ENCODE measurements at places on chromosomes 7 and 10.
A peak's percentile ranks its signal among the peaks of the same experiment; 100 is the strongest.

DNA sequence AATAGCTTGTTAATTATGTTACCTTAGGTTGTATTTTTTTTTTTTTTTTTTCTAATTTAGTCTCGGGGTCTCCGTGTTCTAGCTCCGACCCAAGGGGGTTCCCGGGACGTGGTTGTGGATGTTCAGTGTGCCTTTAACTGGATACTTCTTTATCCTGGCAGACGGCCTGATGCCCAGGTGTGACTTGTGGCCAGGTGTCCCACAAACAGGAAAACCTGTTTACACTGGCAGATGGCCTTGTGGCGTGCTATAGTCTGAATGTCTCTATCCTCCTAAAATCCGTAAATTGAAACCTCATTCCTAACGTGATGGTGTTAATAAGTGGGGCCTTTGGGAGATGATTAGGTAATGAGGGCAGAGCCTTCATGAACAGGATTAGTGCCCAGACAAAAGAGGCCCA, 546.4 kb upstream of the C7orf33 start:
- no peak for DNase-seq

- no peak for DNase-seq
Observed at GRCh38 chr7:69832356-69832755, 234.1 kb downstream of the AUTS2 start.

GRCh38 chr7:115008465-115009114, 86.7 kb downstream of the MDFIC start:
- peak; percentile 45 for DNase-seq

DNA sequence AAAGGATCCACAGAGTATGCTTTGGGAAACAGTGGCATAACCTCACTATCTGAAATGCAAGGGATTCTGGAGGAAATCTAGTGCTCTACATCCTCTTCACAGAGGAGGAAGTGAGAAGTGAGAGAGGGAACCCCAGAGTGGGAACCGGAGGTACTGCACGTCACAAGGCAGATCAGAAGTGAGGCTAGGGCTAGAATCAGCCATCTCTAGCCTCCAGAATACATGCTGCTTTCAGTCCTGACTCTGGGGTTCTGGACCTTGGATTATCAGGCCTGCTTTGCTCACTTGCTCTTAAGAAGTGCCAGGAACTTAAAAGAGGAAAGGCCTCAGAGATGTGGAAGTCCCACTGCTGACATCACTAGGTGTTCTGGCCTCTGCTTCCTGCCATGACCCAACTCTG, 25.7 kb downstream of the ZNF503 start:
- DNase-seq: no peak

DNA sequence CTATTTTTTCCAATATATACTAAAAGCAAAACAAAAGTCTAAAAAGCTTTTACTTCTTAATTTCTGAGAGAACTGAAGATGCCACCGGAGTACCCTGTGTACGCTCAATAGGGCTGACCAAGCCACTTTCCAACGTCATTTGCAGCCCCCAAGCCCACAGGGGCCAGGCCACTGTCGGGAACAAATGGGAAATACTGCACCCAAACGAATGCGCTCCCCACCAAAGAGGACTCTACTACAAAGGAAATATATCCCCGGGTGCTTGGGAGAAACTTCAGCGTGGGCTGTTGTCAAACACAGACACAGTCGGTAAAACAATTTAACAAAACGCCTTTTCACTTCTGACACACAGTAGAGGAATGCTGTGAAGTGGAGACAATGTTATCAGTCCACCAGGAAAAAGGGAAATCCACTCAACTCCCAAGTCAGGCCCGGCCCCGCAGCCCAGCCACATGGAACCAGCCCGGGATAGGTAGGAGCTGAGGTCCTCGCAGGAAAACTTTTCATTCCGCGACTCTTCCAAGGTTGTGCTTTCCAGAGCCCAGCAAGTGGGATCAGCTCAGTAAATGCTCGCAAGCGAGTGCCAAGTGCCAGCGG, 1.4 kb downstream of the PARD3 start:
- no peak for DNase-seq

- DNase-seq: no peak
Observed at GRCh38 chr7:98862716-98863420, 6.9 kb downstream of the TMEM130 start.

GRCh38 chr10:97690133-97690532, 3.1 kb upstream of the AVPI1 start:
- no peak for DNase-seq

GRCh38 chr10:132512052-132512442, 25.5 kb upstream of the INPP5A start:
- DNase-seq: no peak

- no peak for DNase-seq
Observed at GRCh38 chr10:78436706-78437406, 403.2 kb downstream of the RPS24 start.

- DNase-seq: no peak
Observed at GRCh38 chr10:111082102-111082975, 5.5 kb downstream of the ADRA2A start.

GRCh38 chr7:132118641-132119040, 457.6 kb downstream of the PLXNA4 start:
- DNase-seq: no peak

- DNase-seq: no peak
Observed at GRCh38 chr10:28801869-28802268, 124.5 kb downstream of the BAMBI start.

GRCh38 chr10:34528320-34528719, 286.8 kb downstream of the PARD3 start:
- peak; percentile 81 for DNase-seq

GRCh38 chr10:101939008-101939648, 95.5 kb upstream of the KCNIP2 start:
- DNase-seq: peak; percentile 75

GRCh38 chr7:128687131-128687530, 15.0 kb downstream of the GARIN1A start:
- no peak for DNase-seq
